Osteocyte (in vitro differentiated cells): ENCODE measurements at places on chromosomes 2 and 18. TPM values are rescaled to one million over a fixed set of nuclear protein-coding genes. Genes with fewer than 3 reads are reported as not detected.

GRCh38 chr2:112765251-112765650 is 842 bp upstream of the CKAP2L start:
- DNase-seq = no peak

DNA sequence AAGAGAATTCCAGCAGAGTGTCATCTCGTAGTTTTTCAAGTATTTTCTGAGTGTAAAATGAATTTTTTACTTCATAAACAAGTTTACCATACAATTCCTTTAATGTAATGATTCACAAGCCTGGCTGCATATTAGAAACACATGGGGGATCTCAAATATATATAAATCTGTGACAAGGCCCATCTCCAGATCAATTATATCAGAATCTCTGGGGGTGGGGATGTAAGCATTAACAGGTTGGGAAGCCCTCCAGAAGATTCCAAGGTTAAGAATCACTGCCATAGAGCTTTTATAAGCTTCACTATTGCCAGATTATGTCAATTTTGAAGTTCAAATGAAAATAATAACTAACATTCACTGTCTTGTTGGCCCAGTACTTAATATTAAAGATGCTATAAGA is 111.2 kb downstream of the BAZ2B start:
- no peak for DNase-seq

- no peak for DNase-seq
Measured at GRCh38 chr2:11933854-11934253, 187.4 kb downstream of the LPIN1 start.

- DNase-seq = no peak
Measured at GRCh38 chr2:79621755-79622154, 108.9 kb downstream of the CTNNA2 start.

DNA sequence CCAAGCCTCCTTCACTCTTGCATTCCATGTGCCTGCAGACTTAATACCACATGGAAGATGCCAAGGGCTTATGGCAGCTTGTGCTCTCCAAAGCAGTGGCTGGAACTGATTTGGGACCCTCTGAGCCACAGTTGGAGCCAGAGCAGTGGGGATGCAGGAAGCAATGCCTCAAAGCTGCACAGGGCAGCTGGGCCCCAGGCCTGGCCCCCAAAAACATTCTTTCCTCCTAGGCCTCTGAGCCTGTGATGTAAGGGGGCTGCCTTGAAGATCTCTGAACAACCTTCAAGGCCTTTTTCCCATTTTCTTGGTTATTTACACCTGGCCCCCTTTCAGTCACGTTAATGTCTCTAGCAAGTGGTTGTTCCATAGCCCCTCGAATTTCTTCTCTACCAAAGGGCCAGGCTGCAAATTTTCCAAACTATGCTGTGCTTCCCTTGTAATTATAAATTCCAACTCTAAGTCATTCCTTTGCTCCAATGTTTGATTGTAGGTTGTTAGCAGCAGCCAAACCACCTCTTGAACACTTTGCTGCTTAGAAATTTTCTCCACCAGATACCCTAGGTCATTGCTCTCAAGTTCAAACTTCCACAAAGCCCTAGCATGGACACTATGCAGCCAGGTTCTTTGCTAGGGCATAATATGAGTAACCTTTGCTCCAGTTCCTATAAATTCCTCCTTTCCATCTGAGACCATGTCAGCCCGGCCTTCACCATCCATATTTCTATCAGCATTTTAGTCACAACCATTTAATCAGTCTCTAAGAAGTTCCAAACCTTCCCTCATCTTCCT is 245.0 kb upstream of the RBBP8 start:
- DNase-seq = no peak

GRCh38 chr18:27996801-27997272 is 180.1 kb downstream of the CDH2 start:
- DNase-seq = no peak

DNA sequence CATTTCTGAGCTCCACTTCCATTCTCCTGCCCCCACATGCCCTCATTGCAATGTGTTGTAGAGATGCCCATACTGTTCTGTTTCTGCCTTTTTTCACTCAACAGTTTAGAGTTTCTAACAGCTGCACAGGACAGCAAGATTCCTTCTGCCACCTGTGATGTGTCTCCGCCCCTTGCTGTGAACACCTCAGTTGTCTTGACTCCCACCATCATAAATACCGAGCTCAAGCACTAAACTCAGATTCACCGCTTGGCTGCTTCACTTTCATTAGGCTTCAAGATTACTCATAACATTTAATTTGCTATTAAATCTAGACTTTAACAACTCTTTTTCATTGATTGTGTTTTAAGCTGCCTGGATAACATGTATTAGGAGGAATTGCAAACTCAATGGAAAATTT is 141.0 kb downstream of the MAP2 start:
- no peak for DNase-seq

DNA sequence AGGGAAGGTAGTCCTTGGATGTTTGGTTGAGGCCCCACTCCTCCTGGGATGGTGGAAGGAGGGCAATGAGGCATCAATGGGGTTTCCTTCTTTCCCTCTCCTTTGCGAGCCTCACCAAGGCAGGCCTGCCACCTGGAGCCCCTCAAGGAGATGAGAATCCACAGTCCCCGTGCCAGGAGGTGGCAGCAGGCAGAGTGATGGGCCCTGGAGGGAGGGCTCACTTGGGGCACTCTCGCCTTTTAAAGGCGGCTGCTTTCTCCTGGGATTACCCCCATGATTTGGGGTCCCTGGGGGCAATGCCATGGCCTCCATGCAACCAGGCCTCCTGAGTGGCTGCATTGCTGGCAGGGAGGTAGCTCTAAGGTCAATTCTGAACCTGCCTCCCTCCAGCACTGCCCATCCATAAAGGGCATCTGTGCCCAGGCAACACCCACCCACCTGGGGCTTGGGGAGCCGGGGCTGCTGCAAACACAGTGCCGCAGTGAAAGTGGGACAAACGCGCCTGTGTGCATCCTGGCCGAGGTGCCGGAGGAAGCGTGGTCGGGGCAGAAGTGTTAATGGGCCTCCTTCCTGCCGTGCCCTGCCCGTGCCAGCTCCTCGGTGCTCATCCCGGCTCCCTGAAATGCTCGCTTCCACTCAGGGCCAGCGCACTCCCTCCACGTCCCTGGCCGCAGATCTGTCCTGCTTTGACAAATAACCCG is 55.9 kb downstream of the ZFP36L2 start:
- no peak for DNase-seq

- DNase-seq = no peak
Measured at GRCh38 chr2:124804014-124804940, 779.2 kb downstream of the CNTNAP5 start.

GRCh38 chr2:20065885-20066602 is 14.6 kb upstream of the LAPTM4A start:
- peak; percentile 90 for DNase-seq

DNA sequence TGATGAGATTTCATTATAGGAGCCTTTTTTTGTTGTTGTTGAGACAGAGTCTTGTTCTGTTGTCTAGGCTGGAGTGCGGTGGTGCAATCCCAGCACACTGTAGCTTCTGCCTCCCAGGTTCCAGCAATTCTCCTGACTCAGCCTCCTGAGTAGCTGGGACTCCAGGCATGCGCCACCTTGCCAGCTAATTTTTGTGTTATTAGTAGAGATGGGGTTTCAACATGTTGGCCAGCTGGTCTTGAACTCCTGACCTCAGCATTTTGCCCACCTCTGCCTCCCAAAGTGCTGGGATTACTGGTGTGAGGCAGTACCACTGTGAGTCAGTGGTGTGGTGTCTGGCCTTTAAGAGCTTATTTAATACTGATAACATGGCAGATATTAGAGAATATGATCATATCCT is 60.1 kb downstream of the MOB4 start:
- DNase-seq = no peak

GRCh38 chr2:206198677-206199076 is 39.0 kb downstream of the EEF1B2 start:
- no peak for DNase-seq

- DNase-seq = no peak
Measured at GRCh38 chr2:144498277-144498676, 21.6 kb downstream of the ZEB2 start.

- no peak for DNase-seq
Measured at GRCh38 chr2:143550500-143550899, 421.3 kb downstream of the ARHGAP15 start.

DNA sequence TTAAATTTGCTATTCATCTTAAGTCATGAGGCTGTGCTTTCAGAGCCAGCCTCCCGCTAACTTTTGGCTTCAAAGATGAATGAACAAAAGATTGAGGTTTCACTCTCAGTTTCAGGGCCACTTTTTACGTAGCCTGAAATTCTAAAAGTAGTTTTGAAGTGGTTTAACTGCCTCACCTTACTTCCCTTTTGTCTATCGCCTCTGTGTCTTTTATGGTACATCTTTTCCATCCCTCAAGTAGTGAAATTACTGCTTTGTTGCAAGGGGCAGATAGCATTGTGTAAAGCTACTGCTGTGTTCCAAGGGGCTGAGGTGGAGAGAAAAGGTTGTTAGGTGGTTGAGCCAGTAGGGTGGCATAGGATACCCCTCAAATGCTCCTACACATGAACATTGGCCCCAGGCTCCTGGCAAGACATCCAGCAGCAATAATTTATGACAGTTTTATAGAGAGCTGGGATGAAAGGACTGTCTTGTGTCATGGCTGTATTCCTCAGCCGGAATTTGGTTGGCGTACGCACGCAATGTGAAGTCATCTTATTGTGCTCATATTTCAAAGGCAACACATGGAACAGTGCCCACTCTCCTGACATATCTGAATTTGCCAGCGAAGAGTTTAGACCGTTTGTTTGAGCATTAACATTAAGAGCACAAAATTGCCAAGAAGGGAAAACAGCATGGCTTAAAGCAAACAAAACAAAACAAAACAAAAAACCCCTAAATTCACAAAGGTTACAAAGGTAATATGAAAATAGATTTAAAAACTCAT is 32.2 kb downstream of the QPCT start:
- DNase-seq = no peak

GRCh38 chr18:9048808-9049494 is 53.5 kb upstream of the NDUFV2 start:
- no peak for DNase-seq

GRCh38 chr2:168841445-168841844 is 39.0 kb downstream of the NOSTRIN start:
- no peak for DNase-seq

DNA sequence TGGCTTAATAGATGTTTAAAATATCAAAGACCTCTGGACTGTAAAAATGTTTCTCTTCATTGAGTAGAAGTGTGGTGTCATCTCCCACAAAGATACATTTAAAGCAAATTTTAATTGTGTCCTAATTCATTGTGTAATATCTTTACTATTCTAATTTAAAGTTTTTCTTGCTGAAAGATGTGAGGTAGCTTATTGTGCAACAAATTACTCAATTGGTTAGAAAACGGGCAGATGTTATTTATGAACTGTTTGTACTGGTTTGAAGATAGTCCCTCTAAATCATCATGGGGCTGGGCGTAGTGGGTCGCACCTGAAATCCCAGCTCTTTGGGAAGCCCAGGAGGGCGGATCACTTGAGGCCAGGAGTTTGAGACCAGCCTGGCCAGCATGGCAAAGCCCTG is 65.3 kb downstream of the CYBRD1 start:
- DNase-seq = no peak

DNA sequence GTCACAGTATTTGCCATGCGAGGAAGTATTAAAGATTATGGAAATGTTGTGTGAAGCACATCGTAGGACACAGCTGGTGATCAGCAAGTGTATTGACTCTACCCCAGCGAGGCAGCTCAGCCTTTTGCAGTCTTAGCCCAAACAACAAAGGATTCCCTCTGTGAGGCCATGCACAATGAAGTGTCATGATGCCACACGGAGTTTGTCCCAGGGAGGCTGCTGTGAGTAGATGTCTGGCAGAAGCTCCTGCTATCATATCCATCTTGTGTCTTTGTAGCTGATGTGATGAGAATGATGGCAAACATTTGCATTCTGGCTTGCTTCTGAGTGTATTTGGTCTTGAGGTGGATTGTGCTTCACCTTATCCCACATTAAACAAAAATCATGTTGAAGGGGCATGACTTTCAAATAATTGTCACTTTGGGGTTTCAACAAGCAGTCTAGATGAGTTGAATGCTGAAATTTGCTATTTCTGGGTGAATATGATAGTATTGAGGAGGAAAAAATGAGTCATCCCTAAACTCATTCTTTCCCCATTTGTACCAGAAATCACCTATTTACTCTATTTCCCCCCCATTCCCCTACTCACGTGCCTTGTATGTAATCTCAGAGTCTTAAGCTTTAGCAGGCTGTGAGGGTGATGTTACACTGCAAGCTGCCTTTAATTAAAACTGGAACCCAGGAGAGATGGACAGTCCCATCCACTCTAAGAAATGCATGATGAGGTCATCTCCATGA is 273.5 kb downstream of the RNF144A start:
- DNase-seq = no peak

- no peak for DNase-seq
Measured at GRCh38 chr18:62766266-62766665, 50.9 kb downstream of the PHLPP1 start.

DNA sequence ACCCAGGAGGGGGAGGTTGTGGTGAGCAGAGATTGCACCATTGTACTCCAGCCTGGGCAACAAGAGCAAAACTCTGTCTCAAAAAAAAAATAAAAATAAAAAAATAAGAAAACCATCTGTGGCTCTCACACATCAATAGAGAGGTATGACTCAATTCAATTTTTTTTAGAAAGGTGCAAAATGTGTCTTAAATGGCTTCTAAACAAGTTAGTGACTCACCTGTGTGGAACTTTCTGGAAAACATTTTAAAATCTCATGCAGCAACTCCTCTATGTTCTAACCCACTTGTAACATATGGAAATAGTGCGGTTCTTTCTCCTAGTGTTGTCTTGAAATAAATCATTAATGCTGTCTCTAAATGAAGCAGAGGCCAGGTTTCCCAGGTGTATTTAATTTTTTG is 10.7 kb upstream of the SULT1C4 start:
- DNase-seq = no peak

- DNase-seq = peak; percentile 56
Measured at GRCh38 chr2:230863442-230864121, 1.2 kb upstream of the ITM2C start.

The GAD1 gene
- not detected in 2 replicates for total RNA-seq

The SCTR gene
- not detected in 2 replicates for total RNA-seq

The ASPRV1 gene
- 0.52 and 0.75 TPM in 2 replicates for total RNA-seq

The TFCP2L1 gene
- total RNA-seq = not detected in 2 replicates

The SLC1A4 gene
- 78.7 and 81.8 TPM in 2 replicates for total RNA-seq

The REG3A gene
- not detected in 2 replicates for total RNA-seq

The DOK6 gene
- total RNA-seq = 3.0 and 4.6 TPM in 2 replicates

The KYNU gene
- total RNA-seq = 0.21 and 0.24 TPM in 2 replicates

The WNT10A gene
- not detected in 2 replicates for total RNA-seq

The CRACDL gene
- 0.57 and 1.3 TPM in 2 replicates for total RNA-seq

The FBXO36 gene
- 3.7 and 4.8 TPM in 2 replicates for total RNA-seq
